Gastroesophageal sphincter (tissue), 4 donors: ENCODE measurements at places on chromosomes 2 and 18. TPM values are rescaled to one million over a fixed set of nuclear protein-coding genes. Genes with fewer than 3 reads are reported as not detected.

- ATAC-seq = no peak
- no peak overlapping the region for H3K4me3 ChIP-seq
- no peak overlapping the region for H3K27ac ChIP-seq
Measured at GRCh38 chr2:29517413-29517812, 402.2 kb downstream of the CLIP4 start.

DNA sequence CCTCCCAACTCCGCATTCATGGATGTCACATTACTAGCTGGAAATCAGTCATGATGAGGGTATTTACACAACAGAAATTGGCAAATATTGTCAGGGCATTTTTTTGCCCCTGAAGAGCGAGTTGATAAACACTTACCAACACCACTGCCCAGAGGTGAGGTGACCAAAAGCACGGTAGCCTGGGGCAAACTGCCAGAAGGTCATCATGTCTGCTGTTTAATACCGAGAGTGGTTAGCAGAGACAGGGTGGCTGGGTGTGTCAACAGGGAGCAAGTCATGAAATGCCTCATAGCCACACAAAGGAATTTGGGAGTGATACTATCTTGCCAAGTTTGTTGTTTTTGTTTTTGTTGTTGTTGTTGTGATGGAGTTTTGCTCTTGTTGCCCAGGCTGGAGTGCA lies 37.0 kb upstream of the EPC2 start:
- no peak for ATAC-seq
- no peaks in the 10 kb centered on the region for H3K27me3 ChIP-seq
- H3K27ac ChIP-seq = no peak overlapping the region

GRCh38 chr2:130259594-130259993 lies 61.4 kb upstream of the TUBA3E start:
- no peak overlapping the region for H3K4me3 ChIP-seq
- H3K36me3 ChIP-seq = no peaks in the 10 kb centered on the region
- no peak overlapping the region for H3K27ac ChIP-seq
- no peaks in the 10 kb centered on the region for H3K4me1 ChIP-seq
- ATAC-seq = no peak

- H3K4me1 ChIP-seq = no peaks in the 10 kb centered on the region
- ATAC-seq = no peak
- H3K27ac ChIP-seq = peak overlapping the region; percentile 42
- no peak overlapping the region for H3K4me3 ChIP-seq
Measured at GRCh38 chr2:172403881-172404468, 23.4 kb upstream of the ITGA6 start.

- H3K4me1 ChIP-seq = no peaks in the 10 kb centered on the region
- no peak overlapping the region for H3K27ac ChIP-seq
- ATAC-seq = no peak
- no peaks in the 10 kb centered on the region for H3K36me3 ChIP-seq
- H3K4me3 ChIP-seq = no peak overlapping the region
Measured at GRCh38 chr2:175227393-175227792, 45.9 kb upstream of the ATP5MC3 start.

- ATAC-seq = no peak
- H3K4me3 ChIP-seq = no peak overlapping the region
- no peaks in the 10 kb centered on the region for H3K4me1 ChIP-seq
- H3K27me3 ChIP-seq = no peaks in the 10 kb centered on the region
Measured at GRCh38 chr2:30860726-30861125, 53.5 kb upstream of the CAPN13 start.

- ATAC-seq = no peak
- no peaks in the 10 kb centered on the region for H3K4me1 ChIP-seq
- no peaks in the 10 kb centered on the region for H3K36me3 ChIP-seq
Measured at GRCh38 chr18:45402485-45403056, 212.7 kb upstream of the SLC14A2 start.

DNA sequence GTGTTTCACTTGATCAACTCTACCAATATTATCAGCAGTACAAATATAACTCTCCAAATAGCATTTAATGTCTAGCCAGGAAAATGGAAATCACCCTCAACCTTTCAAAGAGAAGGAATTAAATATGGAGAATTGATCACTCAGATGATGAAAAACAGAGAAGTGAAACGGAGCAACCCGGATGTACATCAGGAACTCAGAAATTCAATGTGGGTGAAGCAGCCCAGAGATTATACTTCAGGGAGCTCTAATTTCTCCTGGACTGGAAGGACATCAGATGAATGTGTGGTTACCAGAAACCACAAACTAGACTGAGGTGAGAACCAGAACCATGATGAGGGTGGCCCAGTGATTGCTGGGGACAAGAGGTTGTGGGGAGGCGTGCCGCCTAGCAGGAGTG lies 35.5 kb upstream of the COBLL1 start:
- no peak for ATAC-seq
- no peaks in the 10 kb centered on the region for H3K27me3 ChIP-seq
- H3K27ac ChIP-seq = no peak overlapping the region

DNA sequence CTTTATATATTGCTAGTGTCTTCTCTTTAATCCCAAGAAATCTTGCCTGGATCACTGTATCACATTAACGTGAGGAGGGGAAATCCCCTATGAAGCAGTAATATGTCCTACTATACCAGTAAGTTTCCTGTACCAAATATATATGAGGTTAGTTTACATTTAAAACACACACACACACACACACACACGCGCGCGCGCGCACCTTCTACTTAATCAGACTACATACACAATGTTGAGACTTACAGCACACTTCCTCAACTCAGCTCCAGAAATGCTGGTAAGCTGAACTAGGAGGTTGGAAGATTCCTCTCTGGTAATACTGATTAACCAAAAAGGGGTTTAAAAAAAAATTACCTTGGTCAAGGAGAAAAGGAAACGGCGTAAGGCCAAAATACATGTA lies 49.3 kb downstream of the USP34 start:
- ATAC-seq = no peak
- H3K27me3 ChIP-seq = no peaks in the 10 kb centered on the region
- no peak overlapping the region for H3K4me3 ChIP-seq
- no peaks in the 10 kb centered on the region for H3K36me3 ChIP-seq

GRCh38 chr2:222861411-222862105 lies 722 bp downstream of the ACSL3 start:
- no peaks in the 10 kb centered on the region for H3K36me3 ChIP-seq
- peaks cover 62% of the 10 kb centered on the region for H3K4me1 ChIP-seq

GRCh38 chr2:42905341-42906110 lies 113.1 kb upstream of the HAAO start:
- H3K27me3 ChIP-seq = no peaks in the 10 kb centered on the region
- no peak overlapping the region for H3K4me3 ChIP-seq
- H3K36me3 ChIP-seq = no peaks in the 10 kb centered on the region
- peak overlapping the region; percentile 86 for H3K27ac ChIP-seq

- H3K27ac ChIP-seq = no peak overlapping the region
- H3K4me3 ChIP-seq = no peak overlapping the region
- no peaks in the 10 kb centered on the region for H3K36me3 ChIP-seq
- H3K27me3 ChIP-seq = no peaks in the 10 kb centered on the region
Measured at GRCh38 chr18:36450264-36450663, 152.8 kb downstream of the FHOD3 start.

GRCh38 chr2:143087033-143087432 lies 42.2 kb upstream of the ARHGAP15 start:
- no peak for ATAC-seq
- no peaks in the 10 kb centered on the region for H3K27me3 ChIP-seq
- H3K27ac ChIP-seq = no peak overlapping the region
- no peak overlapping the region for H3K4me3 ChIP-seq
- H3K36me3 ChIP-seq = no peaks in the 10 kb centered on the region
- H3K4me1 ChIP-seq = no peaks in the 10 kb centered on the region

The PDE1A gene
- 12.8 TPM for total RNA-seq

The UGT1A5 gene
- total RNA-seq = not detected

The DNAJC5G gene
- not detected for total RNA-seq

The DSEL gene
- total RNA-seq = 10.9 TPM

The BOK gene
- 46.0 TPM for total RNA-seq

The RGPD6 gene
- total RNA-seq = 58.8 TPM

The MARCO gene
- total RNA-seq = 56.1 TPM
